ENCODE measurements at places on chromosomes 16 and 17. TPM values are rescaled to one million over a fixed set of nuclear protein-coding genes. Genes with fewer than 3 reads are reported as not detected.

DNA sequence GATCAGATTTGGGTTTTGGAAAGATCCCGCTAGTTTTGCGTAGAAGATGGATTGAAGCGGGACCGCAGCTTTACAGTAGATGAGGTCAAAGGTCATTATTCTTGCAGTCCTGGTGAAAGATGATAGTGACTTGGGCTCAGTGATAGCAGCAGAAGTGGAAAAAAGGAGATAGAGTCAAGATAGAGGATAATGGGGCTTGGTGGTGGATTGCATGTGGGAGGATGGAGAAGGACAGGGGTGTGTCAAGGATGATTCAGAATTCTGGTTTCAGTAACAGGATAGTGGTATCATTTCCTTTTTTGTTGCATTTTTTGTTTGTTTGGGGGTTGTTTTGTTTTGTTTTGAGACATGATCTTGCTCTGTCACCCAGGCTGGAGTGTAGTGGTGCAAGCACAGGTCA, 28.7 kb downstream of the CHD9NB start:
- H3K4me3 ChIP-seq, result no peak overlapping the region
- H3K4me1 ChIP-seq, result no peaks in the 10 kb centered on the region

GRCh38 chr16:2881783-2882649, 999 bp upstream of the FLYWCH2 start:
- no peak for DNase-seq
- H3K27ac ChIP-seq, result peak overlapping the region; percentile 90
- no peaks in the 10 kb centered on the region for H3K36me3 ChIP-seq

DNA sequence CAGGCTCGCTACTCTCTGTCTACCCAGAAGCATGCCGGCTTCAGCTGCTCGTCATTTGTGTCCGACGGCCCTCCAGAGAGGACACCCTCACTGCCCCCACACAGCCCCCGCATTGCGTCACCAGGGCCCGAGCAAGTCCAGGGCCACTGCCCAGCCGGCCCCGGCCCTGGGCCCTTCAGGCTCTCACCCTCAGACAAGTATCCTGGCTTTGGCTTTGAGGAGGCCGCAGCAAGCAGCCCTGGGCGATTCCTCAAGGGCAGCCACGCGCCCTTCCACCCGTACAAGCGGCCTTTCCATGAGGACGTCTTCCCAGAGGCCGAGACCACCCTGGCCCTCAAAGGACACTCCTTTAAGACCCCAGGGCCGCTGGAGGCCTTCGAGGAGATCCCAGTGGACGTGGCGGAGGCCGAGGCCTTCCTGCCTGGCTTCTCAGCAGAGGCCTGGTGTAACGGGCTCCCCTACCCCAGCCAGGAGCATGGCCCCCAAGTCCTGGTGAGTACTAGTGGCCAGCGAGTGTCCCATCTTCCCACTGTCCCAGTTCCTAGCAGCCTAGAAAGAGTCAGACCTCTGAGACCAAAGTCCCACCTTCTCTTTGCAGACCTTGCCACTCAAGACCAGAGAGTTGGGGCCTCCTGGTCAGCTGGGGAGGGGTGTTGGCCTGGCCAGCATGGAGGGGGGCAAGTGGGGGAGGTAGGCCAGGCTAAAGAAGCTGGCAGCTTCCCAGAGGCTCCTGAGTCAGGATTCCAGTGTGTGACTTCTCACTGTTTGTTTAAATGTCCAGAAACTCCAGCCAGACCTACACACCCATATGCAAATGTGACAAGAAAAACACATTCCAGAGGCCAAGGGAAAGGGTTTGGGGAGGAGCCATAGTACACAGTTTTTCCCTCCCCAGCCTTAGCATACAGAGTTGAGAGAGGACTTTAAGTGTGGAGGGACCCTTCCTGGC, 18.6 kb downstream of the FOXN1 start:
- H3K27me3 ChIP-seq, result no peaks in the 10 kb centered on the region
- no peaks in the 10 kb centered on the region for H3K36me3 ChIP-seq
- H3K27ac ChIP-seq, result no peak overlapping the region
- H3K4me1 ChIP-seq, result no peaks in the 10 kb centered on the region

GRCh38 chr16:19601083-19601976, 45.8 kb downstream of the VPS35L start:
- H3K27me3 ChIP-seq, result no peaks in the 10 kb centered on the region
- DNase-seq, result peak; percentile 59
- H3K4me1 ChIP-seq, result no peaks in the 10 kb centered on the region
- no peak overlapping the region for H3K4me3 ChIP-seq
- peaks cover 2% of the 10 kb centered on the region for H3K36me3 ChIP-seq
- H3K27ac ChIP-seq, result no peak overlapping the region

- H3K36me3 ChIP-seq, result no peaks in the 10 kb centered on the region
- DNase-seq, result peak; percentile 72
- no peaks in the 10 kb centered on the region for H3K27me3 ChIP-seq
- no peaks in the 10 kb centered on the region for H3K4me1 ChIP-seq
Measured at GRCh38 chr17:6473128-6473767, 29.0 kb downstream of the PIMREG start.

The HOXB3 gene
- total RNA-seq, result 15.7 TPM

GRCh38 chr17:75540923-75541503, 15.5 kb downstream of the LLGL2 start:
- DNase-seq, result no peak
- H3K27ac ChIP-seq, result no peak overlapping the region
- peaks cover 6% of the 10 kb centered on the region for H3K27me3 ChIP-seq

The PDIA2 gene
- total RNA-seq, result not detected

DNA sequence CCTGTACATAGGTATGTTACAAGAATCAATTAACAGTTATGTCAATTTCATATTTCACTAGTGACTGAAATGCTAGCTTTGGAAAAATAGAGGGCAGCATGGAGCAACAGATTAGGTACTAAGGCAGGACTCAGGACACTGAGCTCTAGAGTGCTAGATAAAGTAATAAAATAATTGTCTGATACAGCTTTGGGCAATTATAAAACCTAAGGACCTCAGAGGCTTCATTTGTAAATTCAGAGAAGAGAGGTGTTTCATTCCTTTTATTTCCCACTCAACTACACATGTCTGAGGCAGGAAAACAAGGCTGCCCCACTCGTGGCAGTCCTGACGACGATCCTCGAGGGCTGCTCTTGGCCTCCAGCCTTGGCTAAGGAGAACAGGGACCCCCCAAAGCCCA, 81.5 kb downstream of the CA4 start:
- DNase-seq, result peak; percentile 20
- no peak overlapping the region for H3K27ac ChIP-seq
- no peaks in the 10 kb centered on the region for H3K27me3 ChIP-seq
- H3K36me3 ChIP-seq, result peaks cover 2% of the 10 kb centered on the region
- H3K4me3 ChIP-seq, result no peak overlapping the region

The MYOCD gene
- 0.17 TPM for total RNA-seq
